Stimulated activated CD8-positive, alpha-beta memory T cell treated with anti-CD3 and anti-CD28 coated beads, Interleukin-4, amount 100 ng/mL, for 4 hours (primary cell): ENCODE measurements at places on chromosomes 7 and 10.

DNA sequence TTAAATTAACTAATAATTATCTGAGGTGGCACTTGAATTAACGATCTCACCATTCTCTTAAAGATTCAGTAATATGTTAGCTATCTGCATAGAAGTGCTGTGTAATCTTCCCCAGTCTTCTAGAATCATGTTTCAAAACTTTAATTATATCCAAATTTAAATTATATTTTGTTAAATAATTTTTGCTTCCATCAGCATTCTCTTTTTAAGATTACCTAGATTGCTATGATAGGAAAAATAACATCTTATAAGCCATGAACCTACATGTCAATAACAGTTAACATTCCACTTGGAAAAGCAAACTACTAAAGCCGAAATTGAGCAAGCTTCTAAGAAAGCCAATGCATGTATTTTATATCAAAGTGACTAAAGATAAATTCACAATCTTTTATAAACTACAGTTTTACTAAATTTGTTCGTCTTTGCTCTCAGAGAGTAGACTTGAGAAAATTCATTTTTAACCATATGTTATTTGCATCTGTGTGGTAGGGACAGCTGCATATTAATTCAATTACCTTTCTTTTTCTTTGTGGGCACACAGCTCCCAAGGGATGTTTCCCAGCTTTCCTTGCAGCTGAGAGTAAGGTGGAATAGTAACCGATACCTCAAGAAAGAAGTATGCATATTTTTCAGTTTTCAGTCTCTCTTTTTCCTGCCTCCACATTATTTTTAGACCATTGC lies 105.4 kb upstream of the ABCB5 start:
- no peak for DNase-seq

DNA sequence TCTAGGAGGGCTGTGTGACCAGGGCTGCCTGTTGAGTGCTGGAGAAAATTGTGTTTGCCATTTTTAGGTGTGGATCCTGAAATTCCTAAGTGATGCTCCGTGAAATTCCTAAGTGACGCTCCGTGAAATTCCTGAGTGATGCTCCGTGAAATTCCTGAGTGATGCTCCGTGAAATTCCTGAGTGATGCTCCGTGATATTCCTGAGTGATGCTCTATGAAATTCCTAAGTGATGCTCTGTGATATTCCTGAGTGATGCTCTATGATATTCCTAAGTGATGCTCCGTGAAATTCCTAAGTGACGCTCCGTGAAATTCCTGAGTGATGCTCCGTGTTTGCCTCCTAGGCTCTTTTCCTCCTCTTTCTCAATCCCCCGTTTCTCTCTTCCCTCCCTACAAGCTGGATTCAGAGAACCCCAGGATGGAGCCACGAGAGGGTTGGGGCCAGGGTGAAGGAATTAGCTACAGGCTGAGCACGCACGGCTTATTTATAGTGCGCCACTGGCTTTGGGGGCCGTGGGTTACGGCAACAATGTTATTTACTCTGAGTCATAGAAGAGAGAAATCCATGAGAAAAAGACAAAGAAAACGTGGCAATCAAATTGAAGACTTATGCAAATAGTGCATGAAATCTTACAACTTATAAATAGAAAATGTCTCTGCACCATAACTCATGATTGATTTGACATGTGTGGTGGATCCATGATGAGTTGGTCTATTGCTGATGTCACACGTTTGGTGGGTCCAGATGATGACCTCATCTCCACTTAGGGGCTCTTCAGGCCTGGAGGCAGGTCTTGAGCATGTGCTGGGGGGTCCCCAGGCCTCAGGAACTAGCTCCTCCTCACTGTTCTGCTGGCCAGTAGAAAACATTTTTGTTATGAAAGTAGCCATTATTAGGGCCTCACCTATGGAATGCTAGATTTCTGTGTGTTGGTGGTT lies 224.6 kb downstream of the WDR37 start:
- no peak for DNase-seq

GRCh38 chr7:154738216-154738615 lies 264.7 kb downstream of the PAXIP1 start:
- no peak for DNase-seq

DNA sequence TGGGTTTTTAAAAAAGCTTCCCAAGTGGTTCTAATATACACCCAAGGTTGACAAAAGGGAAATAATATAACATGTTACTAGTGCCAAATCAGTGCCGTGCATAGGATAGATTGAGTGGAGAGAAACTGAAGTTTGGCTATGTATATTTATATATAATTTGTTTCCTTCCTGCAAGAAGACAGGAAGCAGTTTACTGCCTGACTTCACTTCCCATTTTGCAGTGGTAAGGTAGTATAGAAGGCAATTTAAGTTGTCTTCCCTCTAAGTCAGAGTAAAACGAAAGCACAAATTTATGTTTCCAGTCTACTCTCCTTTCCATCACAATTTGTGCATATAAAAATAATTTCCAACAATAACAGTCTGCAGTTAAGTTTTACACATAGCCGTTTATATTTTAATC lies 3.4 kb upstream of the HYCC1 start:
- no peak for DNase-seq

DNA sequence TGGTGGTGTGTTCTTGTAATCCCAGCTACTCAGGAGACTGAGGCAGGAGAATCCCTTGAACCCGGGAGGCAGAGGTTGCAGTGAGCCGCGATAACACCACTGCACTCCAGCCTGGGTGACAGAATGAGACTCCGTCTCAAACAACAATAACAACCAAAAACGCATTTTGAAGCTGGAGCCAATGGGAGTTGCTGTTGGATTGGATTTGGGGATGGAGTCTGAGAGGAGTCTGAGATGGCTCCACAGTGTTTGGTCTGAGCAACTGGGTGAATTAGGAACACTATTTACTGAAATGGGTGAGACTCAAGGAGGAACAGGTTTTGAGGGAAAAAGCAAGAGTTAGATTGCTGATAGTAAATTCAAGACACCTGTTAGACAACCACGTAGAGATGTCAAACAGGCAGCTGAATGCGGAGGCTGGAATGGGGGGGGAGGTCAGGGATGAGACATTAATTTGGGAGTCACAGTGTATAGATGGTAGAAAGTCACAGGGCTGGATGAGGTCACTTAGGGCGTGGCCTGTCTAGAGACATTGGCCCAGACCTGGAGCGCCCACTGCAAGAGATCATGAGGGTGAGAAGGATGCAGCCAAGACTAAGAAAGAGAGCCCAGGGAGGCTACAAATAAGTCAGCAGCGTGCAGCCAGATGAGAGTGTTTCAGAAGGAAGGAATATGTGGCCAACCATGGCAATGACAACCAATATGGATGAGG lies 56.4 kb downstream of the CYCS start:
- no peak for DNase-seq

GRCh38 chr7:4965295-4966022 lies 6.5 kb upstream of the MMD2 start:
- DNase-seq = no peak

DNA sequence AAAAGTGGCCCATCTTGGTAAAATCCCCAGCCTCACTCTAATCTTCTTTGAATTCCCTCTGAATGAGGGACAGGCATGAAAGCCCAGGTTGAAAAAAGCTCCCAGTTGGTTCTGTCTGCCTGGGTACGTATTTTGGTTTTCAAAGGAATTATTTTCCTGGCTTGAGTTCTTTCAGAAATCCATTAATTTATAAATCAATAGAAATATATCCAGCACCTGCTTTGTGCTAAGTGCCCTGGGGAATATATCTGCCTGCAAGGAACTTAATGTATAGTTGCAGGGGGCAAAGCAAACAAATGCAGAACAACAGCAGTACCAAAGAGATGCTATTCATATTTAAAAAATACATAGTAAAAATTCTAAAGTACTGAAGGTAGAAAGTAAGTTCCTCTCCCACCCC lies 362.7 kb downstream of the REEP3 start:
- DNase-seq = no peak

GRCh38 chr7:17580856-17581255 lies 282.4 kb downstream of the AHR start:
- no peak for DNase-seq

DNA sequence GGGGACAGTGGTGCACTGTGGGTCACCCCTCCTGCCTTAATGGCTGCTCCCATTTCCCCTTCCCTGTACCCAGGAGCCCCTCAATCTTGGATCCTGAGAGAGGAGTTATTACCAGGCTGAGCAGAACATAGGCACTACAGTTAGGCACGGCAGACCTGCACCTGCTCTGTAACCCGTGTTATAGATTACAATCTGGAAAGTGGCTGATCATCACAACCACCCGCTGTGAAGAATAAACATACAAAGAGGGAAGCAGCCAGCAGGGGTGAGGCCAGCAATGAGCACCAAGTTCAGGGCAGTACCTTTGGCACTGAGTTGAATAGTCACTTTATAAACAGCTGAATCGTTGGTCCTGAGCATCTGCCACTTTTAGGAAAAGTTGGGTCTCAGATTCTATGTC lies 1.7 kb downstream of the CDHR1 start:
- no peak for DNase-seq

- DNase-seq = no peak
Observed at GRCh38 chr7:7190142-7190541, 7.8 kb downstream of the C1GALT1 start.

- no peak for DNase-seq
Observed at GRCh38 chr10:74186678-74187077, 35.7 kb downstream of the ADK start.

DNA sequence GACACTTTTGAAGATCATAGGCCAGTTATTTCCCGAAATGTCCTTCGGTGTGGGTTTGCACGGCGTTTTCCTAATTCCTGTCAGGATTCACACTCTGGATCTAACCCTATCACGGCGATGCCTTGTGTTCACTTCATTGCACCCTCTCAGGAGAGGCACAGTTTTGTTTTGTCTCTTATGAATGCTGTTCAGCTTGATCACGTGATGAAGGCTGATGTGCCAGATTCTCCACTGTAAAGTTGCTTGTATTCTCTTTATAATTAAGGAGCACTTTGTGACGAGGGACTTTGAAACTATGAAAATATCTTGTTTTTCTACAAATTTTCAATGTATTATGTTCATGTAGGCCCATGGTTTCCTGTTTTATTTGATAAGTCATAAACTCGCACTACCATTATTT lies 568.1 kb downstream of the ACTR3B start:
- no peak for DNase-seq

- DNase-seq = peak; percentile 26
Observed at GRCh38 chr10:73159038-73159648, 8.7 kb downstream of the ECD start.

DNA sequence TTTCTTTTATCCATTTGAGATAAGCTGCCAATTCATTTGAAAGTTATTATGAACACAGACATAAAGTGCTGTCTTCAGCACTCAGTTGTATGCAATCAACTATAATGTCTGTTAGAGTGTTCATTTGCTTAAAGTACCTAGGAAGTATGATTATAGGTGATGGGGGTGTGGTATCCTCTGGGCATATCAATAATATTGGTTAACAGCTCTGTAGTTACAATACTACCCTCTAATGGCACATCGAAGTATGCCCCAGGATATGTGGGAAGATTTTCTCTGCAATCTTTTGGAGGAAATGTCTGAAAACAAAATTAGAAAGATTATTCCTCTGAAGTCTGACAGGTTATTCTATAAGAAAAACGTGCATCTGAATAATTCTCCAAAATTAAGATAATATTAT lies 429.7 kb downstream of the ARL4A start:
- DNase-seq = no peak

DNA sequence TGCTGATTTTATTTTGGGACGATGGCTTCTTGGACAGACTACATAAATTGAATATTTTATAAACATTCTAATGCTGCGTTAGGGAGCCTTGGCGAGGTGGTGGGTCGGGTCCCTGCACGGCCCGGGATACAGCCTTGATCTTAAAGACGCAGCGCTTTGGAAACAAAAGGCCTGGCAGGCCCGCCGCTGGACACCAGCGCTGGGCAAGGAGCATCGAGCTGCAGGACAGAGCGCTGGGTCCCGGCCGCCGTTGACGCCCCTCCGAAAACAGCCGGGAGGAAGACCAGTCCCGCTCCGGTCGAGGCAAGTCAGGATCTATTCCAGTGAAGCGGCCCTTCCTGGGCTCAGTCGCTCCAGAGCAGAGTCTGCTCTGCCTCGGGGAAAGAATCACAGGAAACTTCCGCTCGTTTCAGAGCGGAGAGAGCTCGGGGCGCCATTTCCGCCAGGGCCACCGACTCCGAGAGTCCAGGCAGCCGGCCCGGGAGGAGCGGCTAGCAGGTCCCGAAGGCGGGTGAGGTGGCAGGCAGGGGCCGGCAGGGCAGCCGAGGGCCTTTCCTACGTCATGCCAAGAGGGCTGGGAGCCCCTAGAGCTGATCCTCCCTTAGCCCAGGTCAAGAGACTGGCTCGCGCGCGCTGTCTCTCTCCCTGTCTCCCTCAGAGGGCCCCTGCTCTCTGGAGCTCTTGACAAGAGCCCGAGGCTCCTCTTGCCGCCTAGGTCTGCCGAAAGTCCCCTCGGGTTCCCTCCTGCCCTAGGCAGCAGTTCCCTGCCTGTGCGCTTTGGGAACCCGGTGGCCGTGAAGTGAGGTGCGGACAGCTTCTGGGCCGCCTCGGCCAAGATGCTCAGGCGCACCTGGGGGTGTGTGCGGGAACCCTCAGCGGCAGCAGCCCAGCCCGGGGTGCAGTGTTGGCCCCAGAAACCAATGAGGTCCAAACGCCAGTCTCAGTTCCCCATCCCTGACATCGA lies 1.4 kb upstream of the DRGX start:
- no peak for DNase-seq
